GOT3 (cell line): ENCODE measurements at places on chromosomes 4 and X.

DNA sequence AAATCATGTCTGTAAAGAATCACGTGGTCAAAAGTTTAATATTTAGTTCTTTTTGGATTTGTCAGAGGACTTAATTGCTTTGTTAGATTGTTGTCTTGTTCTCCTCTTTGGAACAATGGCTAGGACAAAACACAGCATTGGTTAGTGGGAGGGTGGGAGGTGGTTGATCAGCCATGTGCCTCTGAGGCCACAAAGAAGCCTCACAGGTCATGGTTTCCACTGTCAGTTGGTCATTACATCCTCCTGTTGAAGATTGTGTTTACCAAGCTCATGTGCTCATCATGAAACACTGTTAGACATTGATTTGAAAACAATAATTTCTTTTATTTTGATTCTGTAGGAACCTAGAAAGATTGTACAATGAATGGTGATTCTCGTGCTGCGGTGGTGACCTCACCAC, 31.9 kb downstream of the ADD1 start:
- no peak for DNase-seq

DNA sequence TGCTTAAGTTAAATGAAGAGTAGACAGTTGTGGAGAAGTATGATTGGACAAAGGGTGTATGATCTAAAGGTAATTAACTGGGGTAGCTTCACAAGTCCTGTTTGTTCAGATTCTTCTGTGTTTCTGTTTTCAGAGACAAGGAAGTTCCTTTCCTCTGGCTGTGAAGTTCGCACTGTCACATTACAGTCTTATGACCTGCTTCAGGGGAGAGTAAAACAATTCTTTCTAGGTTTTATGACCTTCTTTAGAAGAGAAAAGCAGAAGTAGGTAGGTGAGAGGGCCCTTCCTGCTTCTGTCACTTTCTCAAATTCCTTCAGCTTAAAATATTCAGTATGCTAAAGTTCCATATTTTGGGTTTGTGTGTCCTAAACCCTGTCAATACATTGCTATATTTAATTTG, 211.9 kb downstream of the SOX3 start:
- no peak for DNase-seq

DNA sequence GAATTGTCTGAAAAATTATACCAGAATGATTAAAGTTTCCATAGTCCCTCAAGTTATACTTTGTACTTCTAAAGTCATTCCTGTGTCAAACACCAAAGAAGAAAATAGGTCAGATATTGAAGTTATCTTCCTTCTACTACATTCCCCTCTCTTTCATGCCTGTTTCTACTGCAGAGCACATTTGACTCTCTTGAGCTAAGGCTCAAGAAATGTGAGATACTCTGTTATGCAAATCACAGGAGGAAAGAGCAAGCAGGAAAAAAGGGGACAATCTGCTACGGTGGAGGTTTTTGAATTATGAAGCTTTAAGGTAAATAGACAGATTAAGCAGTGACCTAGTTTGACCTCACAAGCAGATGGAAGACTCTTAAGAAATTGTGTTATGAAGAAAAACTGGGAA, 198.9 kb upstream of the LDB2 start:
- no peak for DNase-seq

DNA sequence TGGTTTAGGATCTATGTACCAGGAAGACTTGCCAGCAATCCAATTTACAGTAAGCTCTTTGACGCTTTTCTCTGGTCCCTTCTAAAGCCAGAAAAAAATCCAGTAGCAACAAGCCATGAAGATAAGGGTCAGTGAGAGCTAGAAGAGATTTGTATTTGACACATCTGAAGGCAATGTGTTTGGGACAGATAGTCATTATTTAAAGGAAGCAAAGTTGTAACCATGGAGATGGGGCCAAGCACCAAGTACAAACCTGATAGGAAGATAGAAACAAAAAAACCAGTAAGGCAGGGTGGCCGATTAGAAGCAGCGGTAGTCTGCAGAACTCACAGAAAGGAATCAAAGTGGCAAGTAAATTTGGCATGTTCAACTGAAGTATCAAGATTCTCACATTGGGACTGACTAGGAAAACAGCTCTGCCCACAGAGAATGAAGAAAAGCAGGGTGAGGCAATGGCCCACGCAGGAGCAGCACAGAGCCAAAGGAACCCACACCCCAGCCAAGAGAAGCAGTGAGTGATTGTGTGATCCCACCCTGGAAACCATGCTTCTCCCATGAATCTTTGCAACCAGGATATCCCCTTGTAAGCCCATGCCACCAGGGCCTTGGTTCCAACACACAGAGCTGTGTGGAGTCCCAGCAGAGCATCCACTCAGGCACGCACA, 12.9 kb upstream of the C4orf54 start:
- DNase-seq = no peak

DNA sequence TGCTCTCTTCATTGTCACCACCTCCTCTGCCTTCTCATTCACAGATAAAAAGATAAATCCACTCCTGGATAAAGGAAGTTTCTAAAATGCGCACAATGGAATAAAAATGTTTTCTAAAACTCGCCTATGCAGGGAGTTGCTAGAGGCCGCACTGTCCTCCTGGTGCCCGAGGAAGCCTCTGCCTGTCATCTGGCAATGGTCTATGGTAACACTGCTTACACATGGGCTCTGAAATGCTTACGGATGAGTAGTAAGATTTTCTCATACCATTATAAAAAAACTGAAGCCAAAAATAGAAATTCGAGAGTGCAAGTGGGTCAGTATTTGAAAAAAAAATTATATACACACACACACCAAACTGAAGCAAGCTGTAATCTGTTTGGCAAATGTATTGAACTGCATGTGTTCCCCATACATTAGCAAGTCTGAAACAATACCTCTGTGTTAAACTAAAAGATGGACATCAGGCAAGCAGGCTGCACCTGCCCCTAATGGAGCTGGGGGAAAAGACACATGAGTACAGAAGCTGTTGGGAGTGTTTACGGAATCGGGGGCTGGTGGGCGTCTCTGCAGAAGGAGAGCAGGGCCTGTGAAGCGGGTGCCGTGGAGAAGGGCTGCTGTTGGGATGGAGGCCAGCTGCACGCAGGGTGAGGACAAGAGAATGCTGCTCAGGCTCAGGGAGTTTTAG, 103.3 kb upstream of the FAT1 start:
- DNase-seq = no peak

DNA sequence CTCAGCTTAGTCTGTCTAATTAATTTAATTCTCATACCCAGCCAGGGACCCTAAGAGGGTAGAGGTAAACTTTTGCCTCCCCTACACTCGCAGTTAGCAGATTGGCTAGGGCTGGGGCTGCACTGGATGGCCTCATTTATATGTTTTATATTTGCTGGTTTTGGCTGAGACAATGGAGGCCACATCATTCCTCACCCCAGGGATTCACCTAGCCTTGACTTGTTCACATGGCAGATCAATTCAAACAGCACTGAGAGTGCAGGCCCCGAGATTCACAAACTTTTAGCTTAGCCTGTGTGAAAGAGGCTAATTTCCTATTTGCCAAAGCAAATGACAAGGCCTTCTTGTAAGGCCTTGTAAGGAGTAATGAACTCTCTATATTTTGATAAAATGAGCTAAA, 844.4 kb downstream of the ARAP2 start:
- no peak for DNase-seq

- no peak for DNase-seq
These were observed 572.0 kb downstream of the INPP4B start for GRCh38 chr4:142274137-142274536.

DNA sequence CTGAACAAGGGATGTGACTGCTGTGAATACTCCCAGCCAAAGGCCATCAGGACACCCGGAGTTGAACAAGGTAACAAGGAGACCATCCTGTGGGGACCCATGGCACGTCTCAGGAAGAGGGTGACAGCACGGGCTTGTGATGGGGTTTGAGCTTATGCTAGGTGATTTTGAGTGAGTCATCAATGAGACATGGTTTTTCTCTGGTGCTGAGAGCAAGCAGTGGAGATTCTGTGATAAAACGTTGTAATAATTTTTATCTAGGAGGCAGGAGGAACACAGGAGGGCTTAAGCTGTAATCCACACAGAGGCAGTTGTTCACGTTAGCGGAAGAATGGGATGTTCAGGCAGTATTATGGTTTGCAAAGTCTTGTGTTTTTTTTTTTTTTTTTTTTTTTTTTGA, 36.0 kb downstream of the TRIML1 start:
- no peak for DNase-seq

DNA sequence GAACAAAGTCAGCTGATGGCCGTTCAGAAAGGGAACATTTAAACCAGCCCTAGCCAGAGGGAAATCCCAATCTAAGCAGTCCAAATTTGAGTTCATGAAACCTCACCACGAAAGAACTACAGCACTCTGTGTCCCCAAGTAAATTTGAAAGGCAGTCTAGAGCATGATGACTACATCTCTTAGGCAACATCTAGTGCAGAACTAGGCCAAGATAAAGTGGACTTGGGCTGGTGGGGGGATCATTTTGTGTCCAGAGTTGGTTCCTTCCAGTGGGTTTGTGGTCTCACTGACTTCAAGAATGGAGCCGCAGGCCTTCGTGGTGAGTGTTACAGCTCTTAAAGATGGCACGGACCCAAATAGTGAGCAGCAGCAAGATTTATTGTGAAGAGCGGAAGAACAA, 64.9 kb downstream of the KLHL4 start:
- DNase-seq = no peak

GRCh38 chr4:66273110-66273509, 602.8 kb upstream of the EPHA5 start:
- no peak for DNase-seq

DNA sequence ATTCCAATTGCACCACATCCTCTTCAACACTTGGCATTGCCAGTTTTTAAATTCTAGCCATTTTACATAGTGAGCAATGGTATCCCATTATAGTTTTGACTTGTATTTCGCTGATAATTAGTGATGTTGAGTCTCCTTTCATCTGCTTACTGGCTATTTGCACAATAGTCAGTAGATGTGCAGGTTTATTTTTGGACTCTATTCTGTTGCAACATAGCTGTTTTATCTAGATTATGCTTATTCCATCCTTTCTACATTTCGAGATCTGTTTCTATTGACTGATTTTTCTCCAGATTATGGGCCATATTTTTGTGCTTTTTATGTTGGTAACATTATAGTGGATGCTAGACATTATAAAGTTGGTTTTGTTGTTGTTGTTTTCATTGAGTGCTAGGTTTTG, 106.1 kb downstream of the WWC2 start:
- no peak for DNase-seq

GRCh38 chr4:2728806-2729532, 27.2 kb downstream of the TNIP2 start:
- DNase-seq = no peak

GRCh38 chrX:138229718-138230117, 481.8 kb downstream of the FGF13 start:
- no peak for DNase-seq

DNA sequence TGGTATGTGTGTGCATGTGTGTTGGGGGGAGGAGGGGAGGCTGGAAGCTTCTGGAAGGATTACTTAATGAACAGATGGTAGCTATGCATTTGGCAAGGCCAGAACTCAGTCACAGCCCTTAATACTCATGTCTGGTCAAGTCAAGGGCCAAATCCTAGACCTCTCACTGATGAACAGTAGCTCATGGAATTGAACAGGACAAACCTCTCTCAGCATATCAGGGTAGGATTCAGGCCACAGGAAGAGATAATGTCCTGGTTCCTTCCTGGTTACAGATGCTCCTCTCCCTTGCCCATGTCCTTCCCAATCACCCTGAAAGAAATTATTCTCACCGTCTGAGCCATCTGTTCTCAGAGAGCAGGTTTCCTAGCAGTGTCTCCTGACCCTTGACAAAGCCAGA, 165.7 kb downstream of the SOWAHB start:
- DNase-seq = no peak

- no peak for DNase-seq
These were observed 172.8 kb upstream of the APOOL start for GRCh38 chrX:84830836-84831235.

DNA sequence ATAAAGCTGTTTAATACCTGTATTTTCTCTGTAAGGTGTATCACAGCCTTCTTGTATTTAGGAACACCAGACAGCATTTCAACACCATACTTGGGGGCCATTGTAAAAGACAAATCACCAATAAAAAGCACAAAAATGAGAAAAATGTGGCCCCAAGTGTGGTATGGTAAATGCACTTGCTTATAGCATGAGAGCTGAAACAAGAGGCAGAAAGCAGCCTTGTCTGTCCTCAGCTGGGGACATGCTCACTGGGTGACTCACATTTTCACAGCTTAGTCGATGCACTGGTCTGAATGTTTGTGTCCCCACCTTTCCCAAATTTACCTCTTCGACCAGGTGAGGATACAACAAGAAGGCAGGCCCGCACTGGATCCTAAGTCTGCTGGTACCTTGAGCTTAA, 639.7 kb upstream of the AGA start:
- no peak for DNase-seq

DNA sequence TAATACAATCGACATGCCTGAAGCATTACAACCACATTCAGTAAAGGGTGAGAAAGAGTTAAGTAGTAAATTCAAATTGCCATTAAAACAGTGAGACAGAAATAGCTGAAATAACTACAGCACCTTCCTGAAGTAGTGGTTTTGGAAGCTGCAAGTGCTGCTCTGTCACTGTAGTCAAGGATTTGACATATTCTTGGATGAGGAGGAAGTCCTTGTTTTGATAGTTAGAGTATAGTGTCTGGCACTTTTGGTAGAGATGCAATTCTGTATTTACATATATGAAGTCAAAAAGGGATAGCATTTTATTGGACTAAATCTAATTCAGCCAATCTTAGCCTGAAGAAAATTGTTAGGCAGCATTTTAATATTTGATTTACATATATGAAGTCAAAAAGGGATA, 1559.6 kb downstream of the TECRL start:
- no peak for DNase-seq

DNA sequence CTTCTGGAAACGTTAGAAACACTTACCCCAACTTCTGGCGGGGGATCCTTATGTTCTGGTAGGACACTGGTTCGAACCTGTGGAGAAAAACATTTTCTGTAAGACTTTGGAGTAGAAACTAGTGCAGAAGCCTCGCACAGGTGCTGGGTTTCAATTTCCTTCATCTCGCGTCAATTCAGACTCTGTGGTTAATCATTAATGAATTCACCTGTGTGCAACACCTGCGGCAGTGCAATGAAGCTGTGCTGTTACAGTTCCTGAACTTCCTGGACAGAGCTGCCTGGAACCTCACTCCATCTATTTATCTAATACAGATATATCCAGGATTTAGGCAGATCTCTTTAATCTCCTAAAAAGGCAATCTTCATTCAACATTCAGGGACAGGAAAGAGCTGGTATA, 531.4 kb downstream of the INPP4B start:
- DNase-seq = no peak
